ENCODE measurements at places on chromosomes 6 and 20. TPM values are rescaled to one million over a fixed set of nuclear protein-coding genes. Genes with fewer than 3 reads are reported as not detected.
A peak's percentile ranks its signal among the peaks of the same experiment; 100 is the strongest.

GRCh38 chr6:162971356-162971755, 243.6 kb downstream of the PACRG start:
- DNase-seq: no peak

- no peak for DNase-seq
These were observed 3.8 kb upstream of the FKBP1A start for GRCh38 chr20:1396702-1397101.

DNA sequence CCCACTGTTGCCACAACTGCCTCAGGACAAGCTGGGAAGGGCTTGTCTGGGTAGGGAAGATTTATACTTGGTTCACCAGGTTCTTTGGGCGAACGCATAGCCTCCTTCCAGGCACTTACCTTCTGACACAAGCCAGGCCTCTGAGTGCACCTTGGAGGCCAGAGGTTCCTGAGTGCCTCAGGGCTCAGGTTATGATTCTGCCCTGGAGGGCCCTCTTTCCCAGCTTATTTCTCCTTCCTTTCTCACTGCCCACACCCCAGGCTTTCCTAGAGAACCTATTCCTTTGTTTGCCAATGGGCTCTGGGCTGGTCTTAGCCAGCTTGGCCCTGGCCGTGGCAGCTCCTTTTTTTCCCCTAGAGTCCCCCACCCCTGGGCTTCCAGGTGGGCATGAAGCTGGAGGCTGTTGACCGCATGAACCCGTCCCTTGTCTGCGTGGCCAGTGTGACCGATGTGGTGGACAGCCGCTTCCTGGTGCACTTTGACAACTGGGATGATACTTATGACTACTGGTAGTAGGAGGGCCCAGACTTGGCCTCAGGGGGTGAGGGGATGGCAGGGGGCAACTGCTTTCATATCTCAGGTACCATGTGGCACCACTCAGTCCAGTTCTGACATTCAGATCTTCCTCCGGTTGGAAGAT, 25.0 kb downstream of the L3MBTL1 start:
- no peak for DNase-seq

DNA sequence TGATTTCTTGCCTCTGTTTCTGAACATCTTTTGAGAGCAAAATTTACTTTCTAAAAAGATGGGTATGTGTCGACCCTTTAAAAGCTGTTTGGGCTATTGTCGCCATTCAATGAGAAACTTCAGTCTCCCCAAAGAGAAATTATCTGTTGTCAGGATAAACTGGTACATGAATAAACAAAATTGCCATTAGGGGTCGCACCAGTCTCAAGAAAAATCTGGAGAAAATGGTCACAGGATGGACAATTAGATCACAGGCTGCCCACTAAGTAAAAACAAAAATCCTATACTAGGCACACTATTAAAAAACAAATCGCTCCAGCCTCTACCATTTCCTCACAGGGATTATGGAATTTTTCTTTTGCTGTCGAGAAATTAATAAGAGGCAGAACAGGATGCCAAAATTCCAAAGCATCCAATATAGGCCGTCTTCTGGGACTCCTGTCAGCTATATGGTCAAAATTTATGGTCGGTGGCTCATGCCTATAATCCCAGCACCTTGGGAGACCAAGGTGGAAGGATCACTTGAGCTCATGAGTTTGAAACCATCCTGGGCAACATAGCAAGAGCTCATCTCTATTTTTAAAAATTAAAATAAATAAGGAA, 5.5 kb upstream of the HLA-E start:
- no peak for DNase-seq

DNA sequence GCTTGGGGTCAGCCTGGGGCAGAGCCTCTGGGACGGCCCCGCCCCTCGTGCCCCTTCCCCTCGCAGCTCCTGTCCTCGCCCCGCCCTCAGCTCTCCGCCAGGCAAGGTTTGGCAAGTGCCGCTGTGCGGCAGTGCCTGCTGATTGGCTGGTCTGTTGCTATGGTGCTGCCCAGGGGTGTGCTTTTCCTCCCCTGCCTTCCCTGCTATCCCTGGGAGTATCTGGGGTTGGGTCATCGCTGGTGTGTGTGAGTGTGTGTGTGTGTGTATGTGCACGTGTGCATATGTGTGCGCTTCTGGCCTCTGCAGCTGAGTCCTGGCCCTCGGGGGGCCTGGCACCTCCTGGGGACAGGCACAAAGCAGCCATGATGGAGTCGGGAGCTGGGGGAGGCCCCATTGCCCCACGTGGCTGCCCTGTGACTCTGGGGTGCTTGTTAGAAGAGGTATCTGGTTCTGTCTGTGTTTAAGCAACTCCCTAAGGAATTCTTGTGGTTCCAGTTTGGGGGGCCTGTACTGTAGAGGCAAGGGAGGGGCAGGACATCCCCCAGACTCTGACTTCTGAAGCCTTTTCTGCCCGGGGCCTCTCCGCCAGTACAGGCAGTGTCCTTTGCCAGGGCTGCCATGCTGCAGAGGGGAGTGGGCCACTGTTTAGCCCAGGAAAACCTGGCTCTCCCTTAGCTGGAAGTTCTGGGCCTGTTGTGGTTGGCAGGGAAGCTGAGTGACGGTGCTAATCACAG, 6.9 kb downstream of the RTEL1 start:
- DNase-seq: no peak

DNA sequence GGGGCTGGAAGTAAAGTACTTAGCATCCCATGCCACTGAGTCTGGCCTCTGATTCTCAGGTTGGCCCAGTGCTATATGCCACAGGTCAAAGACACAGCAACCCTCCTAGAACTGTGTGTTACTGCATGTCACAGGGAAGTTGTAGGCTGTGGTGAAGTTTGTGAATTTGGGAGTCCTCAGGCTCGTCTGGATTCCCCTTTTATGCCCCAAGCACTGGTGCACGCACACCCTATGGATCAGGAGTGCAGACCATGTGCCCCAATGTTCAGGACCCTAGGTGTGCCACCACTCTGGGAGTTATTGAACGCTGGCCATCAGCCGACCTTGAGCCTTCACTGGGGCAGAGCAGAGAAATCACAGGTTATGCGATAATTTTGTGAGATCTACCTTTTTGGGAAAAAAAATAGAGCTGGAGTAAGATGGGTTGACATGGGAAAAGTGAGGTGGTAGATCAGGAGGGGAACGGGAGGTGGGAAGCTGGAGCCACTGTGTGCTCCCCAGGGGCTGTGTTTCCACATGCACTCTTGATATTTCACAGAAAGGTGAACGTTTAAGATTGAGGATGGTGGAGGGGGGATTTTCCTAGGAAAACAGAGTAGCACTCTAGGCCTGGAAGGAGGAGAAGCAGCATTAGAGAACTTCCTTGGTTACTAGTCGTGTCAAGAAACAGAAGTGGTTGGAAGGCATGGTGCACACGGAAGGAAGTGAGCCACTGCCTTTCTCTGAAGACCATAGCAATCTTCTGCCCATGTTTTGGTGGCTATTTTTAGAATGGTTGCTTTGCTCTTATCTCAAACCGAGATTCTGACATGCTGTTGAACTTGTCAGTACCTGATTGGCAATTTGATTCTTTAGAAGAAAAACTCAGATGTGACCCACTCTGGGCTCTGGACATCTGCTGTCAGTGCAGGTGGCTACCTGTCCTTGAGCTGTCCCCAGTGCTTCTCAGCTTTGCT, 44.1 kb downstream of the DUSP22 start:
- DNase-seq: no peak

DNA sequence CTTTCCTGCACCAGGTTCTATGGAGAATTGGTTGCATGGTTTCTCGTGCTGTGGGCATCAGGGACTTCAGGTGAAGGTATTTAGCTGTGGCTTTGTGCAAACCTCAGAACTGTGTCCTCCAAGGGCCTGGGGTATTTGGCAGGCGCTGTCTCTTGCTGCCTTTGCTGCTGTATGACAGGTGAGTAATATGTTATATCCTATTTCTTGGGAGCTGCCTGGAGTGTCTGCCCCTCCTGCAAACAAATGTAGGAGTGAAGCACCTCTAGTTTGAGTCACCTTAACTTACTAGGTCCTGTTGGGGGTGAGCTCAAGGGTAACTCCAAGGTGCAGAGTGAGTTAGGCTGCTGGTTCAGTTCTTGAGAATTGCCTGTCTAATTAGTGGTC, 177.7 kb upstream of the RNF24 start:
- DNase-seq: no peak

DNA sequence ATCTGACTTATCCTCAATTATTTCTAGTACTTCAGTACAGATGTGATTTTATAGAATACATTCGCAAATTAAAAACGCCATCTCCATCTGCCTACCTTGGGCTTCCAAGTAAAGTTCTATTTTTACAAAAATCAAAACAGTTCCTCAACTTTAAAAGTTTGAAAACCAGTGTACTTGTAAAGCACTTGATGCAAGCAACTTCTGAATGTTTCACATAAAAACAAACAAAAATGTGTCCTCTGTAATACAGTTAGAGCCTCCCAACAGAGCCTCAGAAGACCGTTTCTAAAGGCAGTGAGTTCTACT, 384 bp upstream of the MANEA start:
- DNase-seq: no peak

DNA sequence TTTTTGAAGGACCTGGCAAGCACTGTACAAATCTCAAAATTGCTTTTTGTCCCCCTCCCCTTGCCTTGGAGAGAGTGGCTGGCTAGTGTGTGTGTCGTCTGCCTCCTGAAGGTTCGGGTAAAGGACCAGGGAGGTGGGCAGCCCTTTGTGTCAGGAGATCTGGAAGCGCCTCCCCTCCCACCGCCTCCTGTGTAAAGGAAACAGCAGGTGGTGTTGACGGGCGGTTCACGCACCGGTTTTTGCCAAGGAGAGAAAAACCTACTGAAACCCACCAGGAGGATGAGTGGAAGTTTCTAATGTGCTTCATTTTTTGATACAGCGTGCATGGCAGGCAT, 1.2 kb downstream of the ENTPD6 start:
- peak; percentile 7 for DNase-seq

Gene OPRM1
- not detected for total RNA-seq

- no peak for DNase-seq
These were observed 216.7 kb downstream of the FRK start for GRCh38 chr6:115843945-115844344.

Gene PLTP
- total RNA-seq: not detected

DNA sequence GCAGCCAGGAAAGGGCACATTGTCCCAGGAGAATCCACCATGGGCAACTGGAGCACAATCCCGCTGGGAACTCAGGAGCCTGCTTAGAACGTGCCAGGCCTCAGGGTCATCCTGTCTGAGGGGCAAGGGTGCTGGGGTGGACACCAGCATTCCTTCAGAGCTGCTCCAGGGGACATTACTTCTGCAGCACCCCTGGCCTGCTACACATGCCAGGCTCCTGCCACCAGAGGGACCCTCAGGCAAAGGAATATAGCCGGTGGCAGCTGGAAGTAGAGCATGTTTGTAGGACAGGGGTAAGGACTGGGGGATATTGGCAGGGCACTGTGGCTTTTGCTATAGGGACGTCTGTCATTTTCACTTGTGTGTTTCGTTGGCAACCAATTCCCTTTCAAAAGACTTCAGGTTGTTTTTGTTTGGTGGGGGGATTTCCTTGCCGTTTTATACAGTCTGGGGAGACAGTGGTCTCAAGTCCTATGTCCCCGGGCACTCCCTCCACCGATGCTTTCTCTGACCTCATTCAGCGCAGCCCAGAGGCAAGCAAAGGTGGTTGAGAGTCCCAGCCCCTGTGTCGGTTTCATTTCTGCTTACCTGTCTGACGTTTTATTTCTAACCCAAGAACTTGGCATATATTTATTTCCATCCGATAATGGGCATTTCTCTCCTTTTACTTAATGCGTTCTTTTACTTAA, 130.8 kb downstream of the JPH2 start:
- DNase-seq: peak; percentile 57

DNA sequence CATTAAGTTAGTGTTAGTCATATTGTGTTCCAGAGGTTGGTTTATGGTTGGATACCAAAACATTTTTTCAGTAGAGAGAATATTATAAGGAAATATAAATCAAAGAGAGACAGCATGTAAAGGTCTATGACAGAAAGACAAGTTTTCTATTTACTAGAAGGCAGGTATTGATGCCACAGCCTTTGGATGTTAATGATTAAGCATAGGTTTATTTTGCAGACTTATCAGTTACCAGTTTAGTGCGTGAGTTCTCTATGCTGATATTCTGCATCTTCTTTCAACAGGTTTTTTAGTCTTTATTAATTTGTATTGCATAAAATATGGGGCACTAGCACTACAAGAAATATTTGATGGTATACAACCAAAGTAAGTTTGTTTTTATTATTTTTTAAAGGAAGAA, 45.6 kb downstream of the CSE1L start:
- no peak for DNase-seq

Gene GHRH
- total RNA-seq: not detected

- DNase-seq: no peak
These were observed 7.5 kb downstream of the BEND6 start for GRCh38 chr6:56962441-56962840.

GRCh38 chr6:11323666-11324452, 91.4 kb upstream of the NEDD9 start:
- no peak for DNase-seq

DNA sequence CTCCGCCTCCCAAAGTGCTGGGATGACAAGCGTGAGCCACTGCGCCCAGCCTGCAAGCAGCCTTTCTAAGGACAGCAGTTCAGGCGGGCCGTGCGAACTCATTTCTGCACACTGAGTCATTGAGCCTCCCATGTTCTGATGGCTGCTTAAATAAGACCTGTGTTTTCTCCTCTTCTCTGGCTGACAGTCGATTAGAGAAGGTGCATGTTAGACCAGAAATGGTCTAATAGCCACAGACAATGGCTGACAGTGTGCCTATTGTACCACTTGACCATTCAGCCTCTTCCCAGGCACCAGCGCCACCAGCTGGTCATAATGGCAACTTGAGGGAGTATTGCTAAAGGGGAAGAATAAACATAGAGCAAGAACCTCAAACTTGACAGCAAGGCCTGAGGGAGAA, 6.2 kb downstream of the CST11 start:
- DNase-seq: no peak

DNA sequence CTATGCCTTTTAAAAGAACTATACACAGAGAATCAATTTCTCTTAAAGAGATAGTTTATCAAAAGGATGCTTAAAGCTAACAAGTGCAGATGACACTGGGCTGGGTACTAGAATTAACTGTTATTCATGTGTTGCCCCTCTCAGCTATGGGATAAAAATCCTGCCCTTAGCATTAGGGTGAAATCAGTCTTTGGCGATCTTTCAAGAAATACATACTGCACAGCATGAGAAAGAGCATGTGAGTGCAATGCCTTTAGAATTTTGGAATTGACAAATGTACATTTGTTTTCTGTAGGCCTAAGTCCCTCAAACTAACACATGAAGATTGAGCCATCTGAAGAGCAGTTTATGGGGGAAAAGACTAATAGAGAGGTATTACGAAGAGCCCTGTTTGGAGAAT, 115.4 kb downstream of the ZFP64 start:
- no peak for DNase-seq

- DNase-seq: no peak
These were observed 1223.0 kb downstream of the EPHA7 start for GRCh38 chr6:92196325-92196724.

Gene TBC1D22B
- 9.7 TPM for total RNA-seq

DNA sequence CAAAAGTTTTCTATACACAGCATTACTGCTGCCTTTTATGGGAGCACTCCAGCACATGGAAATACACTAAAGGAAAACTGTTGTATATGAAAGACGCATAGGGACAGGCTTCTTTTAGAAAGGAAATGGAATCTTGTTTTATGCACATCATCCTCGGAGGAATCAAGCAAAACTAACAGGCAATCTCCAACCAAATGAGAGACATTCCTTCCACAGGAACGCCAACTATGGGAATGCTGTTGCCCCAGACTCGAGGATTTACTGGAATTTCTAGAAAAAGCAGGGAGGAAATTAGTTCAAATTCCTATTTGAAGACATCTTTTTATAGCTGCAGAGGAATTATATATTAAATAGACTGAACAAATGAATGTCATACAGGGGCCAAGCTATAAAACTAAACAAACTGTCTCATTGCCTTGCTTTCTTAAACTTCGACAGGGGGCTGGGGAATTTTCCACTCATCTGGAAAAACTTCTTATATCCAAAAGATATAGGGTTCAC, 52.2 kb downstream of the LYRM4 start:
- DNase-seq: no peak

- DNase-seq: no peak
These were observed 74.6 kb downstream of the ATG5 start for GRCh38 chr6:106250953-106251352.
